ENCODE measurements at places on chromosomes 5 and 9.

DNA sequence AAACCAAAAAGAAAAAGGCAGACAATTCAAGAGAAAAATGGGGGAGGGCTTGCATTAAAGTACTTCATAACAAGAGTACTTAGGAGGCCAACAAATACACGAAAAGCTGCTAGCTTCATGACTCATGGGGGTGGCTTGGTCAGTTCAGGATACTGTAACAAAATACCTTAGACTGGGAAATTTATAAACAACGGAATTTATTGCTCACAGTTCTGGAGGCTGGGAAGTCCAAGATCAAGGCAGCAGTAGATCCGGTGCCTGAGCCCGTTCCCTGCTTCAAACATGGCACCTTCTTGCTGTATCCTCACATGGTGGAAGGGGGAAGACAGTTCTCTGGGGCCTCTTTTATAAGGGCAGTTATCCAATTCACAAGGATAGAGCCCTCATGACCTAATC lies 111.4 kb downstream of the C9orf50 start:
- no peak for DNase-seq

DNA sequence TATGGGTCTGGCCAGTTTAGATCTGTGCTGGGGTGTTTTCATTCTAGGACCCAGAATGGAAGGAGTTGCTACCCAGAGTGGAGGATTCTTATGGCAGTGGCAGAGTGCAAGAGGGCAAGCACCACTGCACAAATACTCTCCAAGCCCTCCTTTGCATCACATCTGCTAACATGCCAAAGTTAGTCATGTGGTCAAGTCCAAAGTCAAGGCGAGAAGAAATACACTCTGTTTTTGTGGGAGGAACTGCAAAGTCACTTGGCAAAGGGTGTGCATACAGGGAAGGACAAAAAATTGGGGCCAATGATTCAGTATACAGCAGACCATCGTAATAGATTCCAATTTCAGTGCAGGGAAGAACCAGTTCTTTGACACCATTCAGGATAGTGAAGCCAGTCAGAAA lies 43.9 kb upstream of the HMGCS1 start:
- DNase-seq: no peak

GRCh38 chr5:53568871-53569270 lies 8.4 kb downstream of the NDUFS4 start:
- no peak for DNase-seq

DNA sequence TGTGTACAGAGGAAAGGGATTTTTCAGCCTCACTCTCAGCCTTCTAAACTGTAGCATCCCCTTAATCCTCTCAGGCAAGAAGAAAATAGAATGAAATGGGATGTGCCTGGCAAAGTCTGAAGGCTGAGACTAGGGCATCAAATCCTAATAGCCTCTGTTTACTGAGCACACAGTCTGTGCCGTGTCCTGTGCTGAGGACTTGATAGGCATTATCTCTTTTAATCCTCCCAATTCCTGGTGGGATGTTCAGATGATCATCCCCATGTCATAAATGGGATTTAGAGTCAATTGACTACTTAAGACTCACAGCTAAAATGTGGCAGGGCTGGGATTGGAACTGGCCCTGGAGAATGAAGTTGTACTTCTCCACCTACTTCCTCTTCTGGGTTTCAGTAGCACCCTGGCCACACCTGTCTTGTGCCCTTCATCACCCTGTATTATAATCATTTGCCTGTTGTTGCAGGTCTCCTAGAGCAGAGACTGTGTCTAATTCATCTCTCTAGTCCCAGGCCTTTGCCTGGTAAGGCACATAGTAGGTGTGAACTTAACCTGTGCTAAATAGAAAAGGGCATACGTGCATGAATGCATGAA lies 81.0 kb downstream of the WWC1 start:
- DNase-seq: no peak

- DNase-seq: peak; percentile 59
Measured at GRCh38 chr5:140038373-140038957, 4.6 kb downstream of the NRG2 start.

DNA sequence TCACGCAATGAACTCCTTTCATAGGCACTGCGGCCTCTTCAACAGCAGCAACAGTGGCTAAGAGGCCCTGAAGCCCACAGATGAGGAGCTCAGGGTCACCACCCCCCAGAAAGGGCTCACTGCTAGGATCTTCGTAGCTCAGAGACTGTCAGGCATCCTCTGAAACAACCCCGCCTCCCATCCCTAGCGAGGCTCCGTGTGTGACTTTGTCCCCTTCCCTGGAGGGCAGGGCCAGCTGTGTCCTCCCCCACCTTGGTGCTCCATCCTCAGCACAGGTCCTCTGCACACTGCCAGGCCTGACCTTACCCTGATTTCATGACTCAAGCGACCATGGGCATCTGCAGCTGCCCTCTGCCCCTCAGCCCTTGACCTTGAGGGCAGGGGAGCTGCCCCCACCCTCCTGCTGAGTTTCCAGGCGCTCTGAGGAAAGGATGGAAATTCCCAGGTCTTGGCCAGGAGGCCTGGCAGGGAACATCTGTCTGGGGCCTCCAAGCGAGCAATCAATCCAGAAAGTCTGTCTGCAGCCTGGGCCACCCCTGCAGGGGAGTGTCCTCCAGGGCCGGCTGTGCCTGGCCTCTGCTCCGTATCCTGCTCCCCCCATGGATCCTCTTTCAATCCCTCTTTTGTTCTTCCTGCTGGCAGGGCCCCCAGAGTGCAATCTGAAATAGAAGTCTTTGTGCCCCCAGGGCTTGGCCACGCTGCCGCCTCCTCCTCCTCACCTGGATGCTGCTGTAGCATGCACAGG lies 6.8 kb upstream of the IRX4 start:
- no peak for DNase-seq

GRCh38 chr5:152104211-152104610 lies 179.6 kb upstream of the GLRA1 start:
- no peak for DNase-seq

- no peak for DNase-seq
Measured at GRCh38 chr9:122070728-122071515, 22.2 kb downstream of the TTLL11 start.

- DNase-seq: no peak
Measured at GRCh38 chr5:84589926-84590325, 205.2 kb upstream of the EDIL3 start.

GRCh38 chr5:58582803-58583491 lies at the start of gene RAB3C:
TSS of gene RAB3C (plus strand) at chr5:58583075. CDS start at chr5:58583209, 134 bp downstream.
- DNase-seq: peak; percentile 88

GRCh38 chr5:67453111-67453905 lies 256.7 kb upstream of the CD180 start:
- DNase-seq: no peak

DNA sequence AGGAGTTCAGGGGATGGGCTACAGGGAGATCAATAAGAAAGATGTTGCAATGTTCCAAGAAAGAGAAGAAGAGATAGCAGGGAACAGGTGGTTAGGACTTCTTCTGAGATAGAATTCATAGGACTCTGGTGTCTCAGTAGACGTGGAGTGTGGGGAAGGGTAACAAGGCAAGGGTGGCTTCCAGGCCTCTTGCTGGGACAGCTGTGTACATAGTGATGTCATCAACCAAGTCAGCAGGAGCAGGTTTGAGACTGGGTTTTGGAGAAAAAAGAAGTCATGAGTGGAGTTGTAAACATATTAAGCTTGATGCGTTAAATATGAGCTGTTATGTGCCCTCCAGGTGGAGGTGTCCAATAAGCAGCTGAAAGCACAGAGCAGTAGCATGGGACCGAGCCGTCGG lies 211.8 kb upstream of the RASEF start:
- DNase-seq: no peak

Measured in GM20000 (cell line).